ENCODE measurements at places on chromosomes 16 and 17. TPM values are rescaled to one million over a fixed set of nuclear protein-coding genes. Genes with fewer than 3 reads are reported as not detected.

KRTAP1-5 gene
- not detected for polyA plus RNA-seq

E2F4 gene
- 45.0 TPM for polyA plus RNA-seq

NGFR gene
- polyA plus RNA-seq = 5.1 TPM

SNAI3 gene
- polyA plus RNA-seq = 3.0 TPM

VASN gene
- polyA plus RNA-seq = 2.0 TPM

SLC52A1 gene
- not detected for polyA plus RNA-seq

CMTM2 gene
- 0.17 TPM for polyA plus RNA-seq

SPEM3 gene
- polyA plus RNA-seq = not detected

TP53TG3B gene
- not detected for polyA plus RNA-seq

ATP2C2 gene
- polyA plus RNA-seq = 0.06 TPM

ZNF423 gene
- 4.4 TPM for polyA plus RNA-seq

COG7 gene
- polyA plus RNA-seq = 10.5 TPM

AIPL1 gene
- polyA plus RNA-seq = not detected

HIGD1B gene
- polyA plus RNA-seq = 13.1 TPM

ZNF469 gene
- 0.30 TPM for polyA plus RNA-seq

SLC5A11 gene
- polyA plus RNA-seq = 0.05 TPM

TNFRSF13B gene
- not detected for polyA plus RNA-seq

IRX5 gene
- polyA plus RNA-seq = 13.0 TPM

KRTAP4-1 gene
- not detected for polyA plus RNA-seq

TMC6 gene
- 2.8 TPM for polyA plus RNA-seq

NPIPA3 gene
- polyA plus RNA-seq = 1.6 TPM

KRT16 gene
- 0.07 TPM for polyA plus RNA-seq

KRT39 gene
- not detected for polyA plus RNA-seq

SP2 gene
- polyA plus RNA-seq = 7.2 TPM

CHP2 gene
- 0.08 TPM for polyA plus RNA-seq

TAC4 gene
- not detected for polyA plus RNA-seq

SP6 gene
- not detected for polyA plus RNA-seq

BCAR1 gene
- 90.7 TPM for polyA plus RNA-seq

SLC13A5 gene
- polyA plus RNA-seq = not detected

PDILT gene
- not detected for polyA plus RNA-seq

MT1X gene
- 4,054 TPM for polyA plus RNA-seq

OGFOD1 gene
- polyA plus RNA-seq = 42.6 TPM

PRSS8 gene
- polyA plus RNA-seq = 0.22 TPM

CHTF8 gene
- polyA plus RNA-seq = 63.6 TPM

Data from psoas muscle (tissue), 8 donors.